ENCODE measurements at places on chromosomes 11 and 22.

DNA sequence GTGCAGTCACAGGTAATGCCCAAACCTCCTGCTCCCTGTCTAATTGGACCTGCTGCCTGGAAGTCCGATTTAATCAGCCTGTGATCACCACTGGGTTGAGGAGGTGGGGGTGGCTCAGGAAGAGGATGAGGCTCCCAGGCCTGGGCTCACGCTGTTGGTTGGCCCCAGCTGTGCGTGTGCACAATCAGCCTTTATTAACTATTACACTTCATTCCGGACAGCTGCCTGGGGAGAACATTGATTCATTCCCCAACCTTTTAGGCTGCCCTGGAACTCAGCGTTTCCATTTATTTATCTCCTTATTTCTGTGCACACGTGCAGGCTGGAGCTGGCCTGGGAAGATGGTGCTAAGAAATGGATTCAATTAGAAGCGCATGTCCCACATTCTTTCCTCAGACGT lies 123.4 kb downstream of the DSCAML1 start:
- DNase-seq: no peak

GRCh38 chr11:120303004-120303637 lies 22.0 kb upstream of the TLCD5 start:
- peak; percentile 60 for DNase-seq

DNA sequence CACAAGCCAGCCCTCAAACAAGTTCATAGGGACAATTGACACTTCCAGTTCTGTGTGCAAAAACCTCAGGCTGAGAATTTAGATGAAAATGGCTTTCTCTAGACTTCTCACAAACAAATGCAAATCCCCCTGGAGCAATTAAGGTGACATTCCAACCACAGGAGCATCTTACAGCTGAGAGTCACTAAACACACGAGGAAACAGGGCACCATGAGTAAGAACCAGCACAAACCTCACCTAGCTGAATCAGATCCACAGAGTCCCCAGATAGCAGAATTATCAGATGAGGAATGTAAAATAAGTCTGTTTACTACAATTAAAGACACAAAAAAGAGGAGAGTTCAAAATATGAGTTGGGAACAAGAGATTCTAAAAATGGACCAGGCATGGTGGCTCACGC lies 51.5 kb downstream of the RTL6 start:
- DNase-seq: no peak

- DNase-seq: no peak
These were observed 8.8 kb downstream of the H19 start for GRCh38 chr11:1988667-1989317.

DNA sequence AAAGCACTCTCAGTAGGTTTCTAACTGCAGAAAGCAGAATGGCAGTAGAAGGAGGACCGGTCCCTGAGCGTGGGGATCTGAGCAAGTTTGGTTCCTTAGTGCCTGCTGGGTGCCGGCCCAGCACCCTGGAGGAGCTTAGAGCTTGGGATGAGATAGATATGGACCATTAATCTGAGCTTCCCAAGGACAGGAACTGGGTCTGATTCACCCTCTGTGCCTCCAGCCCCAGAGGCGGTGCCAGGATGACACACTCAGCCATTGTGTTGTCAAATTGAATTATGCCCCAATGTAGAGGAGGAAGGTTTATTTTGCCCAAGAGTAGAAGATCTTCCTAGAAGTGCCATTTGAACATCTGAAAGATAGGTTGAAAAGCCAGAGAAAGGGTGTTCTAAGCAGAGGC lies 4.3 kb downstream of the ZC3H7B start:
- no peak for DNase-seq

GRCh38 chr11:119371778-119372182 lies 9.7 kb downstream of the USP2 start:
- peak; percentile 45 for DNase-seq

- peak; percentile 60 for DNase-seq
These were observed 55.1 kb upstream of the CLDN5 start for GRCh38 chr22:19579115-19579811.

DNA sequence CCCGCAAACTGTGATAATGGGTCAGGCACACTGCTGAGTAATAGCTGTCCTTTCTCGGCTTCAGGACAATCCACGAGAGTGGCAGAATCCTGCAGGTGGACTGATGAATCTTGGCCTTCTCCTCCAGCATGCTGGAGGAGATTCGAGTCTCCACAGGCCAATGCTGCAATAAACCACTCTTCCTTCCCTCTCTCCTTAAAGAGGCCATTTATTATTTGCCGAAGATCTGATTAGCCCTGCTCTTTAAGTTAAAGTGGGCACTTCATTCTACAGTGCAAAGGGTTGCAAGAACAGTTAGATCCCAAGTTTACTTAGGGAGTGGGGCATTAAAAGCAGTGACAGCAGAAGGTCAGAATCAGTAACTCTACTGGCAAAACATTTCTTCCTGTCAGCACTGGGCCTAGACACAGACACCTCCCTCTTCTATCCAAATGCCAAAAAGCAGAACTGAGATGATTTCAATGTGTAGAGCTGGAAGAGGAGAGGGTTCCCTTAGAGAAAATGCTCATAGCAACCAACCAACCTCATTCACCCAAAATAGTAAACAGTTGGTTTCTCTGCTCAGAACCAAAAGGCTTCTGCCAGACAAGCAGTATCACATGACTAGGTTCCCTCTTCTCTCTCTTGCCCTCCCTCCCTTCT lies 121.7 kb downstream of the SGSM3 start:
- DNase-seq: peak; percentile 99

GRCh38 chr11:129209891-129210830 lies 18.0 kb upstream of the ARHGAP32 start:
- DNase-seq: no peak

GRCh38 chr11:106397787-106398501 lies 320.5 kb downstream of the AASDHPPT start:
- DNase-seq: no peak

DNA sequence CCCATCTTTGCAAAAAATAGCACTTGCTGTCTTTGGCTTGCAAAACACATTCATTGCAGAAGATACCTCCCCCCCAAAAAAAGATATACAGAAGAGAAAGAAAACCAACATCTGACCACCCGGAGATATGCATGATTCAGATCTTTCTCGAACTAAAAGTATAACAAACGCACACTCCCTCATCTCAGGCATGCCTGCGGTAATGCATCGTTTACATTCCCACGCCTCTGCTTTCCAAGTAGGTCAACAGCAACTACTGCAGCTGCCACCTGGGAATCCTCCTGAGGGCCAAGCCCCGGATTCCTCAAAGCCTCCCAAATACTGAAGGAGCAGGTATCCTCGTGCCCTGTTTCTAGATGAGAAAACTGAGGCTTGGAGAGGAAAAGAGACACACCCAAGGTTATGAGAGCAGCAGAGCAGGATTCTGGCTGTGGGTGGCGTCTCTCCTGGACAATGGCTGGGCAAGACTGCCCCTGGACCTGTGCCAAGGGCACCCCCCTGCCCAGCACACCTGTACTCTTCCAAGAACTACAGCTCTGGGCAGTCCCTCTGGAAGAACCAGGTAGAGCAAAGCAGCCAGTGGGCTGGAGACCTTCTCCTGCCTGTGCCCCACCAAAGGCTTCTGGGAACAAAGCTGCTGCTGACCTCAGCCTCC lies 38.1 kb downstream of the NUP50 start:
- no peak for DNase-seq

GRCh38 chr11:24457985-24458384 lies 38.9 kb upstream of the LUZP2 start:
- DNase-seq: no peak

GRCh38 chr22:46714550-46714949 lies 23.5 kb downstream of the CERK start:
- DNase-seq: no peak

GRCh38 chr22:35154937-35155387 lies 89.0 kb downstream of the ISX start:
- peak; percentile 15 for DNase-seq

GRCh38 chr11:111502611-111503010 lies 9.6 kb downstream of the BTG4 start:
- no peak for DNase-seq

DNA sequence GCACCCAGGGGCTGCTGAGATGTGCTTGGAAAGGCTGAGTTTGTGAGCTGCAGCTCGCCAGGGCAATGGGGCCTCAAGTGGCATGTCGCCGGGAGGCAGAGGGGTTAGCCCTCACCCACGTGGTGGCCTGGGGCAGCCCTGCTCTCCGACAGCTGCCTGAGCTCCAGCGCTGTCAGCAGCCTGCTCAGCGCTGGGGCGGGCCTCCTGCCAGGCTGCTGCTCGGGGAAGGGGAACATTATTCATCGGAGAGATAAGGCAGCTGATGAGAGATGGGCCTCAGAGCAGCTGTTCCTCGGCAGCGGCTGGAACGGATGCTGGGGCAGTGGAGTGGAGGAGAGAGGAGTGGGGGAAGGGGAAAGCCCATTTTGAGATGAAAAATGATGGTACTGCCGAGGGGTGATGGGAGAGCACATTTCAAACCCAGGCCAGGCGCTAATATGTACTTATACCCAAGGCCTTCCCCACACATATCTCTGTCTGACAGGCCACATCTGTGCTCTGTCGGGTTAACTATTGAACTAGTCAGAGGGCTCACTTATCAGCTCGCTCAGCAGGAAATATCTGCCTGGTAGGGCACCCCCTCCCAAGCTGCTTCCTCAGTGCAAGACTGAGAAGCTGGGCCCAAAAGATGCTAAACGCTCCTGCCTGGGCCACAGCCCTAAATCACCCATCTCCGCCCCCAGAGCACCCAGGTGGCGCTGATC lies 79.5 kb downstream of the TIMP3 start:
- DNase-seq: no peak

GRCh38 chr22:49345896-49346295 lies 481.8 kb downstream of the BRD1 start:
- DNase-seq: no peak

DNA sequence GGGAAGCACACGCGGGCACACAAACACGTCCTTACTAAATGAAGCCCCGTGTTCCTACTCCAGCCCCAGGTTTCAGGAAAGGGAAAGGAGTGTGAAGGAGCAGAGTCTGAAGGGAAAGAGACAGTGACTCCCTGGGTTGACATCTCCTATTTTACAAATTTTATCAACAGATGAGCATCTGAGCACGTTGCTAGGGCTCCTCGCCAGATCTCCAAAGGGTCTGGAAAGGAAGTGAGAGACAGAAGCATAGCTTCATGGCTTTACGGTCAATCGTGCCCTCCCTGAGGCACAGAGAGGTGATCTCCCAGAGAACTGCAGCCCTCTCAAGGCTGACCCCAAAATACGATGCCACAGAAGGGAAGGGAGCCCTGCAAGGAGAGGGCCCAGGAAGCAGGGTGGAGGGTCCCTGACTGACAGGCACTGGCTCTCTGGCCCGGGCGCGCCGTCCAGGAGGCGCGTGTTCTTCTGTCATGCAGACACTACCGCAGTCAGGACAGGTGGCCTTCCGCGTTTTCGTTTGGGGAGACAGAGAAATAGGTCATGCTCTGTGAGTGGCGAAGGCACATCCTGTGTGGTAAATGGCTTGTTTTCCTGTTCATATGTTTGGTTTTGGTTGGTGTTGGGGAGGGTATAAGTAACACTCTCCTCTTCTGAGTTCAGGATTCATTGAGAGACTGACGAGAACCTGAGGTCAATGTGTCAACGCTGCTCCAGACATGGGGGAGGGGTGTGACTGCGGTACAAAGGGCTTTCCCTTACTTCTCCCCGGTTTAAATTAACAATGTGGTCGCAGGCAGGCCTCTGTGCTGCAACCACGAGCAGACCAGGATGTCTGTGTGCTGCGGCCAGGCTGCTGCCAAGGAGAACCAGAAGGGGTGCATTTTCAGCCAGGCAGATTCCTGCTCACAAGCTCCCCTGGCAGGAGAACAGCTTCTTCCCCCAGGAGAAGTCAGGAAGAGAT lies 813.3 kb downstream of the OPCML start:
- peak; percentile 81 for DNase-seq

- peak; percentile 56 for DNase-seq
These were observed 55.3 kb upstream of the FBXO3 start for GRCh38 chr11:33829430-33830141.

DNA sequence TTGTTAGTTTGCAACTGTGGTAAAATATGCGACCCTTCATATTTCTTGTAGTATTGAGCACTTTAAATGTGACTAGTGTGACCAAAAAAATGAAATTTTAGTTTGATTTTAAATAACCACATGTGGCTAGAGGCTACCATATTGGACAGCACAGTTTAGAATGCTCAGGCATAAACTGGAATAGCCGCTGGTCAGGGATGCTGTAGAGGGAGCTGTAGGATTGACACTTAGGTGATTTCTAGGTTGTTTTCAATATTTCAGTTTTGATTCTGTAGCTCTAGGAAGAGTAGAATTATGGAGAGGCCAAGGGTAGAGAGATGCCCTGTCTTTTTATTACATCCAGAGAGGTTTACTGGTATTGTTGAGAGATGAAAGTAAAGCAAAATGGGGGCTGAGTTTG lies 10.8 kb upstream of the VSIG10L2 start:
- DNase-seq: no peak

GRCh38 chr22:40703736-40704135 lies 24.5 kb downstream of the MCHR1 start:
- DNase-seq: no peak

DNA sequence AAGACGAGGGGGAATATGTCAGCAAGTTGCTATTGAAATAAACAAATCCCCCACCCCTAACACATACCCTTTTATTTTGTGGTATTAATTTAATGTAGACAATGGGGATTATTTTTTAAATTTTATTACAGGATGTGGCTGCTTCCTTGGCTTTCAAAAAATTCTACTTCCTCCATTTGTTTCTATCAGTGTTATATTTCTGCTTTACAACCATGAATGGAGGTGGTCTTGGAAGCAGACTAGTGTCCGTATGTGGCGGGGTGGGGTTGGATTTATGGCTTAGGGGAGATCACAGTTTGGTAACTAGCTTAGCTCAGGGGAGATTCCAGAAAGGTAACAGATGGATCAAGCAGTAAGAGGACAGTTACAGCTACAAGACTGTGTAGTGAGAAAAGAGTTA lies 39.3 kb upstream of the PICALM start:
- no peak for DNase-seq

DNA sequence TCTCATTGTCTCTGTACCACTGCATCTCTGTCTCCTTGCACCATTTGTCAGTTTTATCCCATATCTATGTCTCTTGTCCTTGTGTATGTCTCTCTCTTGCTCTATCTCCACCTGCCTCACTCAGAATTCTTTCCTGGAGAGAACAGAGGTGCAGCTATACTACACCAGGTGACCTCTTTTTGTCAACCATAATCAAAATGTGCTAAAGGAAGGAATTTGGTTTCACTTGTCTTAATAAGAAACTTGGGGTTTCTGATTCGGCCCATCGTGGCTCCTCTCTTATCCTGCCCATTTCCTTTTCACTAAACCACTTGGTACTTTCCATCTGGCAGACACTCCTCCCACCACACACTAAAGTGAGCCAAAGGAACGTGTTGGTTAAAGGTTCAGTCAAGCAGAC lies 2.0 kb upstream of the C11orf42 start:
- DNase-seq: peak; percentile 73

DNA sequence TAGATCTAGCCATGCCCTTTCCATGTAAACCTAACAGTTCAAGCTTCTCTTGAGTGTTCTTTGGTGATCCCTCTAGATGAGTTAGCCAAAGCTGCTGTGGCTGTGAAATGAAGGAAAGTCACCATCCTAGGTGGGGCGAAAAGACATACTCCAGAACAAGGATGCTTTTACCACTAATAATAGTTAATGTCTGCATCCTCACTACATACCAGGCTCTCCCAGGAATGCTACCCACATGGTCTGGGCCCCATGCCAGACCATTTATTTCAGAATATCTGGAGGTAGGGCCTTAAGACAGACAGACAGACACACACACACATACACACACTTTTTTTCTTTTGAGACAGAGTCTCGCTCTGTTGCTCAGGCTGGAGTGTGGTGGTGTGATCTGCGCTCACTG lies 14.7 kb downstream of the ABTB2 start:
- no peak for DNase-seq

All from MV-4-11 (cell line).